ENCODE measurements at places on chromosomes 11 and 22.

GRCh38 chr11:74269161-74269811, 42.2 kb downstream of the P4HA3 start:
- DNase-seq, result peak; percentile 55

- no peak for DNase-seq
Measured at GRCh38 chr11:87031433-87032170, 6.1 kb upstream of the TMEM135 start.

GRCh38 chr22:35838855-35839576, 121.3 kb downstream of the APOL5 start:
- DNase-seq, result peak; percentile 85

DNA sequence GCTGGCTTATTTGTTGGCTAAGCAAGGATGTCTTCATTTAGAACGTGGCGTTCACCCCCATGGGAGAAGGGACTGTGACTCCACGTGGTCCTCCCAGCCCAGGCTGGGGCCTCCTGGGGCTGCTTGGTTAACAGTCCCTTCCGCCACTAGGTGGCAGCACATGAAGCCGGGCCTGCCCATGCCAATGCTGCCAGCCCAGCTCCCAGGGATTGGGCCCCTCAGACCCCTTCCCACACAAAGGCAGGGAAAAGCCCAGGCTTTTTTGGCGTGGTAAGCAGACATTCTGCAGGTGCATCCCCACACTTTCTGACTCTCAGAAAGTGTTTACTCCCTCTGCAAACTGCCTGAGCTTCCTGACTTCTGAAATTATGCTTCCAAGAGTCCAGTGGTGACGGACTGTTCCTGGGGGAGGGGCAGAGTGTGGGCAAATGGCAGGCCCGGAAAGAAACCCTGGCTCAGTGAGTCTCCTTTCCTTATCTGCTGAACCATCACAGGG, 3.1 kb downstream of the CBX6 start:
- DNase-seq, result peak; percentile 61

GRCh38 chr11:73185680-73186293, 32.3 kb upstream of the P2RY2 start:
- peak; percentile 79 for DNase-seq

- no peak for DNase-seq
Measured at GRCh38 chr11:124832571-124832970, 32.4 kb upstream of the MSANTD2 start.

GRCh38 chr22:41308544-41308947, 7.2 kb downstream of the ZC3H7B start:
- peak; percentile 25 for DNase-seq

- DNase-seq, result no peak
Measured at GRCh38 chr11:95093548-95093947, 3.9 kb downstream of the ENDOD1 start.

GRCh38 chr11:43988040-43988817, 45.8 kb downstream of the C11orf96 start:
- DNase-seq, result peak; percentile 39

DNA sequence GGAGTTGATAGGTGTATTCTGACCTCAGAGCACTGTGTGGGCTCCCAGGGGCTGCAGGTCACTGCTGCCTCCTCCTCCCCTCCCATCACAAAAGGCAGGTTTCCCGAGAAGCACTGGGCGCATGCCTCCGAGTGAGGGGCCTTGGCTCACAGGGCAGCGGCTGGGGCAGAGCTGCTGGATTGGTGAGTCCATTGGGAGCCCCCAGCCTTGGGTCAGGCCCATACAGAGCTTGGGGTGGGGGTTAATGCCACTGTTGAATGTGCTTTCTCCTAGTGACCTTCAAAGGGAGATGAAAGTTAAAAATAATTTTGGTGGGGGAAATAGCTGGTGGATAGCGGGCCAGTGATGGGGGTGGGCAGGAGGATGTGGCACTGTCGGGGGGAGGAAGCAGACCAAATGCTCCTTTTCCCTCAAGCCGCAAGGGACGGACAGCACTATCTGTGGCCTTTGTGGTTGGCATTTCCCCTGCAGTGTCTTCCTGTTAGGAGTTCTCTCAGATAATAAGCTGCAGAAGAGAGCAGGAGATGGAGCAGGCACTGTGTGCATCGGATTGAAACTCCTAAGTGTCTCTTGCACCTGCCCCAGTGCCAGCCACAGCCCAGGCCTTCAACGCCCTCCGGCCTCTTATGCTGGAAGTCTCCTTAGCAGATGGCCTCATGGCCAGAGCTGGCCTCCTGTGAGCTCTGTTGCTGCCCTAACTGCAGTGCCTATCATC, 3.2 kb downstream of the TUBA8 start:
- DNase-seq, result no peak

DNA sequence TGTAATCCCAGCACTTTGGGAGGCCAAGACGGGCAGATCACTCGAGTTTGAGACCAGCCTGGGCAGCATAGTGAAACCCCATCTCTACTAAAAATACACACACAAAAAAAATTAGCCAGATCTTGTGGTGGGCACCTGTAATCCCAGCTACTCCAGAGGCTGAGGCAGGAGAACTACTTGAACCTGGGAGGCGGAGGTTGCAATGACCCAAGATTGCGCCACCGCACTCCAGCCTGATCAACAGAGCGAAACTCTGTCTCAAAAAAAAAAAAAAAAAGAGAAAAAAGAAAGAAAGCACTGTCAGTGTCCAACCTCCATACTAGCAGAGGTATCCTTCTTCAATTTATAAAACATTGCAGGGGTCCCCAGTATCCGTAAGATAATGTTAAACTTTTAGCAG, 17.8 kb downstream of the RAB6A start:
- DNase-seq, result no peak

GRCh38 chr11:117621226-117621625, 175.8 kb downstream of the DSCAML1 start:
- peak; percentile 15 for DNase-seq

- no peak for DNase-seq
Measured at GRCh38 chr22:32557444-32557843, 82.8 kb downstream of the FBXO7 start.

GRCh38 chr22:41933411-41934177, 7.0 kb upstream of the TNFRSF13C start:
- no peak for DNase-seq

GRCh38 chr22:49201046-49201970, 626.4 kb downstream of the BRD1 start:
- DNase-seq, result no peak

DNA sequence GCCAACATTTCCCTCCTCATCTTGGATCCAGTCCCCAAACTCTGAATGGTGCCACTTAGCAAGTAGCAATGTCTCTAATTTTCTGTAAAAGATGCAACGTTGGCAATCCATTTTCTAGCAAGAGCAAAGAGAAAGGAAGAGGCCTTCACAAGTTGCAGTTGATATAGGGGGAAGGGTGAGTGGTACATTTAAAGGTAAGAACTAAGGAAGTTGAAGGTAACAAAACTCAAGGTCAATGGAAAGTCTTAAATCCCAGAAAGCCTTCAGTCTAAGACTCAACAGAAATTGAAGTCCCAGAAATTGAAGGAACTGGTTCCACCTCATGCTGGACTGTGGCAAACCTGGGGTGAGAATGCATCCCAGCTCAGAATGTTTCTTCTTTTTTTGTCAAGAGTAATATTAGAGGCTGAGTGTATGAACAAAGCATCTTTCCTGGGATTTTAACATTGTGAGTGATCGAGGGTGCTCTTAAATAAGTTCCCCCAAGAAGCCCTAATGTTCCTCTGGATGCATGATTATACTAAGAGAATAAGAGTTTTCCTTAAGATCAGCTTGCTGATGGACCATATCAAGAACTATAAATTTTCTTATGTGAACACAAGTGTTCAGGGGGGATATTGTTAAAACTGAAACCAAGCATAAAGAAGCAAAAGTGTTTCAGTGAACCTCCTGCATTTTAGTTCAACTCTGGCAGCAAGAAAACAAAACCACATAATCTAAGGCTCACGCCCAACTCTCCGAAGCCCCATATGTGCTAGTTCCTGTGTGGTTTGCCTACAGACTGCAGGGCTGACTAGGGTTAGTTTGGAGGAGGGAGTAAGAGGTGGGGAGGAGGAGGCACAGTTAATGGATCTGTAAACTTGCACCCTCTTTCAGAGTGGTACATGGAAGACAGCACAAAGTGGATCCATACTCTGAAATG, at the start of gene GRAP2:
TSS of gene GRAP2 (plus strand) at position 779 of the 922 bp plus-strand sequence. CDS start 46,023 bp downstream, outside the sequence.
- DNase-seq, result no peak

DNA sequence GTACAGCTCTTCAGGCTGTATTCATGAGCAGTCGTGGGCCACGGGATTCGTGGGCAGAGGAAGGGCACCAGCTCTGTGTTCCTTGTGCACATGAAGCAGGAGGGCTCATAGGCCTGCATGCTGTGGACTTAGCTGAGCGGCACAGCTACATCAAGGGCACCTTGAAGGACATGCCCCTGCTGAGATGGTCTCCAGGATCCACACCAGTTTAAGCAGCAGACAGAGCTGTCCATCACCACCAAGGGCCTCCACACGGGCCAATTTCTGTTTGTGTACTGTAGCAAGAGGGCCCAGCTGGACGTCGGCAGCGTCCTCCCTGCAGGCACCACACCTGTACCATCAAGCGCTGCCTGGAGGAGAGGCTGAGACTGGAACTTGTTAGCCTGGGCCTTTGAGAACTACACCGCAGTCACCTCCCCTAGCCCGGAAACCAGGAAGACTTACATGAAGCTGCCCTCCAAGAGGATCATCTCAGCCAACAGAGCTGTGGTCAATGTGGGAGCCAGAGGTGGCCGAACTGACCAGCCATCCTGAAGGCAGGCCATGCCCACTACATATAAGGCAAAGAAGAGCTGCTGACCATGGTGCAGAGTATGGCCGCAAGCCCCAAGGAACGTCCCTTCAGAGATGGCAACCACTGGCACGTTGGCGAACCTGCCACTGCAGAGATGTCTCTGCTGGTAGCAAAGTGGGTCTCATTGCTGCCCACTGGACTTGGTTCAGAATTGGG, 32.7 kb upstream of the GNB1L start:
- DNase-seq, result no peak

DNA sequence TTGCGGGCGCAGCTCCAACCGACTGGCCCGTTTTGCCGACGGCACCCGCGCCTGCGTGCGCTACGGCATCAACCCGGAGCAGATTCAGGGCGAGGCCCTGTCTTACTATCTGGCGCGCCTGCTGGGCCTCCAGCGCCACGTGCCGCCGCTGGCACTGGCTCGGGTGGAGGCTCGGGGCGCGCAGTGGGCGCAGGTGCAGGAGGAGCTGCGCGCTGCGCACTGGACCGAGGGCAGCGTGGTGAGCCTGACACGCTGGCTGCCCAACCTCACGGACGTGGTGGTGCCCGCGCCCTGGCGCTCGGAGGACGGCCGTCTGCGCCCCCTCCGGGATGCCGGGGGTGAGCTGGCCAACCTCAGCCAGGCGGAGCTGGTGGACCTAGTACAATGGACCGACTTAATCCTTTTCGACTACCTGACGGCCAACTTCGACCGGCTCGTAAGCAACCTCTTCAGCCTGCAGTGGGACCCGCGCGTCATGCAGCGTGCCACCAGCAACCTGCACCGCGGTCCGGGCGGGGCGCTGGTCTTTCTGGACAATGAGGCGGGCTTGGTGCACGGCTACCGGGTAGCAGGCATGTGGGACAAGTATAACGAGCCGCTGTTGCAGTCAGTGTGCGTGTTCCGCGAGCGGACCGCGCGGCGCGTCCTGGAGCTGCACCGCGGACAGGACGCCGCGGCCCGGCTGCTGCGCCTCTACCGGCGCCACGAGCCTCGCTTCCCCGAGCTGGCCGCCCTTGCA, 1.0 kb downstream of the FJX1 start:
- DNase-seq, result no peak

DNA sequence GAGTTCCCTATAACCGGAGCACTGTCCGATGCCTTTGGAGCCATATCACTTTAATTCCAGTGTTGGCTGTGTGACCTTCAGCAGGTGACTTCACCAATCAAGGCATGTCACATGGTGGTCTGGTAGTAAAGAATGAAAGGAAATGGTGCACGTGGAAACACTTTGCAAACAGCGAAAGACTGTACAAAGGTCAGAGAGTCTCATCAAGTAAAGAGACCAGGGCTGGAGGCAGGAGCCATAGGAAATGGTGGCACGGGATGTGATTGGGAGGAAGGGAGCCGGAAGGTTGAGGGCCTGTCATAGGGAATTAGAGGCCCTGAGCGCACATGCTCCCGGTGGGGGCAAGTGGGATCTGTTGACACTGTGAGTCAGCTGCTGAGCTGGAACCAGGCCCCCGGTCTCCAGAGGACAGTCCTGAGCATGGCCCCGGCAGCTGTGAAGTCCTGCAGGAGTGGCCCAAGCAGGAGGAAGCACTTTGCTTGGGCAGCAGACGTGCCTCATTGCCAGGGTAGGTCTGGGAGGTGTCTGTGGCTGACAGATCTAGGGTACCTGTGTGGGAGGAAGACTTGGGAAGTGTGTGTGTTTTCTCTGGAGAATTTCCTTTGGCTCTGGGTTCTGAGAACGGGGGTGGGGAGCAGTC, 2.0 kb downstream of the DAGLA start:
- no peak for DNase-seq

DNA sequence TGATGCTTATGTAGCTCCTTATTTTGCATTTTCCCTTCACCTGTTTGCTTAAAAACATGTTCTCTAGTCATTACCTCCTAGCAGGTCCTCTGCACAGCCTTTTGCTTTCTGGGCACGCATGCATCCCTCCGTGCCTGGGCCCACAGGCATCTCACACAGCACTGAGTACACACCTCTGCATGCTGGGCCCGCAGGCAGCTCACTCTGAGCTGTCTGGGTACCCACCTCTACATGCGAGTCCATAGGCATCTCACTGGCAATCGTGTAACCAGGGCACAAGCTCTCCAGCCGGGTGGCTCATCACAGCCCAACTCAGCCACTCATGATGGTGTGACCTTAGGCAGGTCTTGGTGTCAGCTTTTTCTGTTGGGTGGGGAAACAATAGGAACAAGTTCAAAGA, 68.7 kb upstream of the GAL start:
- DNase-seq, result no peak

GRCh38 chr22:29113319-29113718, 40.5 kb downstream of the KREMEN1 start:
- DNase-seq, result no peak

- no peak for DNase-seq
Measured at GRCh38 chr11:3353066-3353465, 25.9 kb downstream of the ZNF195 start.

DNA sequence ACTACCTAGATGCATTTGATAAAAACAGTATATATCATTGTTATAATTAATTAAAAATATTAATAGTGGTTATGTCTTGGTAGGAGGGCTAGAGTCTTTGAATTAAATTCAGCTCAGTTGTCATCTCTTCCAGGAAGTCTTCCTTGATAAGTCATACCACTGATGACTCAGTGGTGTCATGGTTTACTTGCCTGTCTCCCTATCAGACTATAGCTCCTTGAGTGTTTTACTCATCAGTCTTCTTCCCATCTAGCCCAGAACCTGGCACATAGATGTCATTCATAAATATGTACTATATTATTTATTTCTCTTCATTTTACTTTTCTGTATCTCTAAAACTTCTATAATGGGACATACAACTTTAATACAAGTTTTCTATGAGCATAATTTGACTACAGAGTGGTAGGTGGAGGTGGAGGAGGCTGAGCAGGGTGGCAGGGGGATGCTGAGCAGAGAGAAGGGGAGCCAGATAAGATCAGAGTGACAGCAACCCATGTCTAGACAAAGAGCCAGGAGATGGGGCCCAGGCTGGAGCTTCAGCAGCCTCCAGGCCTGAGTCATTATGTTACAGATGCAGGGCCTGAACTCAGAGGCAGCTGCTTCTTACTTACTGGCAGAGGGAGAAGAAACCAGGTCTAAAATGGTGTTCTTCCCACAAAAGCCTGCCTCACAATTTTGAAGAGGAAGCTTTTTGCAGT, 82.3 kb upstream of the PHOX2A start:
- peak; percentile 46 for DNase-seq

GRCh38 chr22:41334215-41334614, 32.9 kb downstream of the ZC3H7B start:
- DNase-seq, result no peak

GRCh38 chr11:36153551-36153950, 135.7 kb downstream of the COMMD9 start:
- no peak for DNase-seq
